ENCODE measurements at places on chromosomes 7 and 10. TPM values are rescaled to one million over a fixed set of nuclear protein-coding genes. Genes with fewer than 3 reads are reported as not detected.

Gene DNAJC12
- polyA plus RNA-seq, result 151 TPM

Gene CRTAC1
- polyA plus RNA-seq, result 9.6 TPM

Gene MYL10
- not detected for polyA plus RNA-seq

Gene COL28A1
- polyA plus RNA-seq, result not detected

Gene SPAM1
- not detected for polyA plus RNA-seq

Gene ASAH2
- 4.4 TPM for polyA plus RNA-seq

Gene ELOVL3
- 1.8 TPM for polyA plus RNA-seq

Gene AGR2
- not detected for polyA plus RNA-seq

Gene TEX36
- polyA plus RNA-seq, result not detected
